B cell (primary cell): ENCODE measurements at places on chromosomes 11 and 22.
A peak's percentile ranks its signal among the peaks of the same experiment; 100 is the strongest.

DNA sequence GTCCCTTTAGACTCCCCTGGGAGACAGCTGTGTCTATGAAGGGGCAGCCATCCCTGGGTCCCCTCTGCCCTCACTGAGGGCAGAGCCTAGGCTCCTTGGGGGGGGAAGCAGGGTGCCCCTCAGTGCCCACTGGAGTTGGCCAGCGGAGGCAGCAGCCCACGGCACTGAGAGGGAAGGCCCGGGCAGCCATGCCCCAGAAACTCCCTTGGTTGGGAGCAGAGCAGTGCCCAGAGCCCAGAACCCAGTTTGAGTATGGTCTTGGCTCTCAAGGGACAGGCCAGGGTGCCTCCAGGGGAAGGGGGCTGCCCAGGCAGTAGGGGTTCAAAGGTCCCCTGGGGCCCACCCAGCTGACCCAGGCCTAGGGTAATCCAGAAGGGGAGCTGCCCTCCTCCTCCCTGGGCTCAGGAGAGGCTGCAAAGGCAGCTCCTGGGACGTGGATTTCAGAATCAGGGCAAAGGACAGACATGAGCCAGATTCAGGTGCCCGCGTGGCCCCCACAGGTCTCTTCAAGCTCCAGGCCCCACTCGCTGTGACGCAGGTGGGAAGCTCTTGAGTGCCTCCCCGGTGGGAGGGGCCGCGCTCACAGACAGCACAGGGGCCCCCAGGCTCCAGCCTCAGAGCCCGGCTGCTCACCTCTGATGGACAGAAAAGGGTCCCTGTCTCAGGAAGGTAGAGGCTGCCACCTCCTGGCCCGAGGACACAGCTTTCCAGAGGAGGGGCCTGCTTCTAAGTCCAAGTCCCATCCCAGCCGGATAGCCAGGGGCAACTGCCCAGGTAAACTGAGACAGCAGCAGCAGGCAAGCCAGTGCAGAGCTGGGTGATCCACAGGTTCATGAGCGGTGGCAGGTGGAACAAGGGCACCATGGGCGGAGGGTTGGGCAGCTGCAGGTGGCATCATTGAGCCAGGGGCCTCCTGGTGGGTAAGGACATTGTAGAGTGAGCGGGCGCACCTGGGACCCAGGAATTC, 2.6 kb downstream of the C11orf21 start:
- H3K4me3 ChIP-seq = no peak overlapping the region
- H3K27ac ChIP-seq = peak overlapping the region; percentile 37
- H3K4me1 ChIP-seq = peaks cover 51% of the 10 kb centered on the region
- DNase-seq = peak; percentile 52
- H3K27me3 ChIP-seq = no peaks in the 10 kb centered on the region
- peaks cover 3% of the 10 kb centered on the region for H3K36me3 ChIP-seq

DNA sequence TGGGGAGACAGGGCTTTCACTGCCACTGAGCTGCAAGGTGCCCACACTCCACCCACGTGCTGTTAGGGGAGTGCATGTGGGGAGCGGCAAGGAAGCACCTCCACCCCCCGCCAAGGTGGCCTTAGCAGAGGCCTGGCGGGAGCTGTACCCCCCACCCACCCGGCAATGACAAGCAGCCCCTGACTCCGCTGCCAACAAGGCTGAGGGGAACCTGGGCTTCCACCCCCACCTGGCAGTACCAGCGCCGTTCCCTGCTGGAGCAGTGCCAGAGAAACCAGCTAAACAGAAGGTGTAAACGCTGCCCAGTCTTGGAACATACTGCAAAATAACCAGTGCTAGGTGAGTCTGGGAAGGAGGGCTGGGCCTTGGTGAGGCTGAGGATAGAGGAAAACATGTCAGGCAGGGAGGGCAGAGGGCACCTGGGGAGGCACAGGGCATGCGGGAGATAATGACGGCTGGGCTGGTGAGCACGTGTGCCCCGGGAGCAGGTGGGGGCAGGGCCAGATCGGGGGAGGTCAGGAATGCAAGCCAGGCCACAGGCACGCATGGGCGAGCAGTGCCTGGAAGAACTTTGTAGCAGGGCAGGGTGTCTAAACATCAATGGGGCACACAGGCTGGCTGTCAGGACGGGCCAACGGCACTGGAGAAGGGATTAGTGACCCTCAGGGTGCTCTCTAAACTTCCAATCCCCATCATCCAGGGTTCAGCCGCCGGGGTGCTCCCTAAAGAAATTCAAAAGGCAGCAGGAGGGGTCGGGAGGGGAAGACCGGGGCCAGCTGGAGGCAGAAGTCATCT, 6.6 kb downstream of the CERK start:
- H3K36me3 ChIP-seq = peaks cover 27% of the 10 kb centered on the region
- H3K4me1 ChIP-seq = peaks cover 35% of the 10 kb centered on the region
- H3K27me3 ChIP-seq = no peaks in the 10 kb centered on the region
- DNase-seq = no peak

- no peak overlapping the region for H3K4me3 ChIP-seq
- H3K27me3 ChIP-seq = no peaks in the 10 kb centered on the region
- H3K4me1 ChIP-seq = no peaks in the 10 kb centered on the region
- no peak for DNase-seq
- no peak overlapping the region for H3K27ac ChIP-seq
Measured at GRCh38 chr11:120819437-120820365, 204.2 kb upstream of the TBCEL start.

DNA sequence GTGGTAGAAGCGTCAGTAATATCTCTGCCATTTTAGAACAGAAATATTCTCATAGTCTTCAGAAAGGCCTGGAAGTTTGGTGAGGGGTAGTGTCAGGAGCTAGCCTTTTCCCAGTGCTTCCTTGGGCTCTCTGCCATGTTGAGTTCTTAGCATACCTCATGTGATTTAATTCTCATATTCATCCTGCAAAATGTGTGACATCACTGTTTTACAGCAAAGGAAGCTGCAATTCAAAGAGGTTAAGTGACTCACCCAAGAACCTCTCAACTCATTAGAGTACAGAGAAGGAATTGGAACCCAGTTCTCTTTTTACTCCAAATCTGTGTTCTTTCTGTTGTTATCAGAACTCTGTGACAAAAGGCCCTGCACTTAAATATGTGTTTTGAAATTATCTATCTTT, 72.1 kb downstream of the RNF169 start:
- H3K27ac ChIP-seq = no peak overlapping the region
- no peaks in the 10 kb centered on the region for H3K4me1 ChIP-seq
- H3K4me3 ChIP-seq = no peak overlapping the region
- H3K27me3 ChIP-seq = no peaks in the 10 kb centered on the region
- peaks cover 80% of the 10 kb centered on the region for H3K36me3 ChIP-seq
- no peak for DNase-seq

DNA sequence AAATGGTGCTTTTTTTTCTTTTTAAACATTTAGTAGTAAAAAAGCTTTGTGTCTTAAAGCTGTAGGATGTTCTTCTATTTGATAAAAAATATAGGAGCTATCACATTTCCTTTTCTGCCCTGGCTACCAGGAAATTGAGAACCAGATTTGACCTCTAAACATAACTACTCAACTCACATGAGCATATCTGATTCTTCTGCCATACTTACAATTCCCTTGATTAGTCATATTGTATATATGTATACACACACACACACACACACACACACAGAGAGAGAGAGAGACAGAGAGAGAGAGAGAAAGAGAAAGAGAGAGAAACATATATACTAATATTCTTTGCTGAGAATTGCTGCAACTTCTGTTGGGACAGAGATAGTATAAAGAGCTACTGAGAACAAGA, 23.0 kb upstream of the GDPD4 start:
- H3K36me3 ChIP-seq = peaks cover 13% of the 10 kb centered on the region
- no peak overlapping the region for H3K27ac ChIP-seq
- no peak overlapping the region for H3K4me3 ChIP-seq

- no peak for DNase-seq
- H3K27ac ChIP-seq = no peak overlapping the region
- peaks cover 27% of the 10 kb centered on the region for H3K27me3 ChIP-seq
- H3K36me3 ChIP-seq = no peaks in the 10 kb centered on the region
- H3K4me3 ChIP-seq = peak overlapping the region; percentile 58
- peaks cover 20% of the 10 kb centered on the region for H3K4me1 ChIP-seq
Measured at GRCh38 chr22:28443526-28443876, 236.1 kb downstream of the TTC28 start.

DNA sequence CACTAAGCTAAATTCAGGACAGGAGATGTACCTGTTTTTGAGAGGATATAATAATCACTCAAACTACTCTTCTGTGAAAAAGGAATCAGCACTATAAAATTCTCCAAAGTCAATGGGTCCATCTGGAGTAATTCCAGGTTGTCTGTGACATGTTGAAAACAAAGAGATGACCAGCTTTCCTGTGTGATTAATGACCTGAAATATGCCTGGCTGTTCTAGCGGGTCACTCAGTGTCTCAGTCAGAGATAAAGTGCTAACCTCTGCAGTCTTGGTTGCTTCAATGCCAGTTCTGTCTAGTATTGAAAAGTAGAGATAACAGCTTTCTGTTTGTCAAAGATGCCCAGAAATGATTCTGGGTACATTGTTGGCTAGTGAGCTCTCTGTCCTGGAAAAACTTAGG, 722.6 kb upstream of the TENM4 start:
- no peak for DNase-seq
- H3K4me3 ChIP-seq = no peak overlapping the region
- no peaks in the 10 kb centered on the region for H3K27me3 ChIP-seq

DNA sequence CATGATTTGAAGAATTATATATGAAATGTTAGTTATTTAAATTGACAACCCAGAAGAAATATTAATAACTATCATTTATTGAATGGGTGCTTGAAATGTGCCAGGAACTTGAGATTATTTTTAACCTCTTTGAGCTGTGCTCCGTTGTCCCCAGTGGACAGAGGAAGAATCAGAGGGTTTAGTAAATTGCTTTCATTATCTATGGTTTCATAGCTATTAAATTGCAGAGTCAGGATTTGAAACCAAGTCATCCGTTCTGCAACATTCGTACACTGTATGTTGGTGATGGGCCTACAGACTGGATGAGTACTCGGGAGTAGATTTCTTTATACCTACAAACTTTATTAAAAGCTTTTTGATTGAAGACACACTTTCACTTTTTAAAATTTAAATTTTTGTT, 4.9 kb downstream of the HSD17B12 start:
- no peak for DNase-seq
- H3K4me1 ChIP-seq = peaks cover 14% of the 10 kb centered on the region
- no peak overlapping the region for H3K27ac ChIP-seq
- peaks cover 2% of the 10 kb centered on the region for H3K36me3 ChIP-seq

DNA sequence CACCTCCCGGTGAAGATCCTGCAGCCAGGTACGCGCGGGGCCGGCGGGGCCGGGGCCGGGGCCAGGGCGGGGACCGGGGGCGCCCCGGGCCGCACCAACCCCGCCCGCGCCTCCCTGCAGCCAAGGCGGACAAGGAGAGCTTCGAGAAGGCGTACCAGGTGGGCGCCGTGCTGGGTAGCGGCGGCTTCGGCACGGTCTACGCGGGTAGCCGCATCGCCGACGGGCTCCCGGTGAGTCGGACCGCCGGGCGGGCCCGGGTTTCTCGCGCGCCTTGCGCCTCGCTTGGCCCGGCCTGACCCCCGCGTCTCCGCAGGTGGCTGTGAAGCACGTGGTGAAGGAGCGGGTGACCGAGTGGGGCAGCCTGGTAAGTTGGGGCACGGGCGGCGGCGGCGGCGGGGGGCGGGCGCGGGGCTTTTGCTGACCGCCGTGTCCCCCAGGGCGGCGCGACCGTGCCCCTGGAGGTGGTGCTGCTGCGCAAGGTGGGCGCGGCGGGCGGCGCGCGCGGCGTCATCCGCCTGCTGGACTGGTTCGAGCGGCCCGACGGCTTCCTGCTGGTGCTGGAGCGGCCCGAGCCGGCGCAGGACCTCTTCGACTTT, 531 bp downstream of the PIM3 start:
- H3K36me3 ChIP-seq = peaks cover 27% of the 10 kb centered on the region
- DNase-seq = no peak
- no peaks in the 10 kb centered on the region for H3K27me3 ChIP-seq

DNA sequence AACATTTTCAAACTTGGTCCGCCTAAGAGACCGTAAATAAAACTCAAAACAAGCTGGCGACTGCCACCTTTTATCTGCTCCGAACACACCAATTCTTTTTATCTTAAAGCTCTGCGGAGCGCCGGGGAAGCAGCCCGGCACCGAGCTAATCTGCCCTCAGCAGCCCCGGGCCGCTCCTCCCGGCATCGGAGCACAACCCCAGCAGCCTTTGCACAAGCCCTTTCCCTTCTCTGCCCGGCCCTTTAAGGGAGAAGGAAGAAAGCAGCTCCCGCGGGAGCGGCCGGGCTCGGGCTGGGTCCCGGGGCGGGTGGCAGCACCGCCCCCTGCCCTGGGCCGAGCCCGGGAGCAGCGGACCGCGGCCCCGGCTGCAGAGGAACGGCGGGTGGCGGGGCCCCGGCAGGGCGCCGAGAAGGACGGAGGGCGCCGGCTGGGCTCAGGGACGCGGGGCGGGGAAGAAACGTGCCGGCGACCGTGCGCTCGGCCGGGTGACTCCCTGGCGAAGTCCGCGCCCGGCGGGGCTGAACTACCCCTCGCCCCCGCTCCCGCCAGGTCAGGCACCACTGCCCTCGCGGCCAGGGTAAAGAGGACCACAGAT, 133.6 kb upstream of the C11orf58 start:
- peak; percentile 35 for DNase-seq
- H3K4me1 ChIP-seq = peaks cover 34% of the 10 kb centered on the region
- peaks cover 65% of the 10 kb centered on the region for H3K27me3 ChIP-seq
- no peak overlapping the region for H3K27ac ChIP-seq

DNA sequence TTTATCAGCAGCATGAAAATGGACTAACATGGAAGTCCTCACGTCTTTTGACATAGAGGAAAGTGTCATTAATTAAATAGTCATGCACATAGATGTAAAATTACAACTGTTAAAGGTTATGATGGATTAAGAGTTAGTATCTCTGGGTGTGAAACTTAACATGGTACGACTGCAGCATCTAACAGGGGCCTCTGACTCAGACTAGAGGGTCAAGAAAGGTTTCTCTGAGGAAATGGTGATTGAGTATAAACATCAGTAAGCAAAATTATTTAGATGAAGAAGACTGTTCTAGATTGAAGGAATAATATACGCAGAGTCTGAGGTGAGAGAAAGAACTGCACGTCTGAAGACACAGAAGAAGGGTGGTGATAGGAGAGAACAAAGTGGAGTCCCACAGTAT, 42.1 kb upstream of the GAB2 start:
- no peak for DNase-seq
- H3K27me3 ChIP-seq = no peaks in the 10 kb centered on the region
- H3K27ac ChIP-seq = no peak overlapping the region
- H3K4me3 ChIP-seq = no peak overlapping the region

GRCh38 chr11:84420271-84420670, 1134.1 kb upstream of the CCDC90B start:
- H3K4me3 ChIP-seq = no peak overlapping the region
- no peak for DNase-seq
- no peaks in the 10 kb centered on the region for H3K27me3 ChIP-seq
- H3K4me1 ChIP-seq = no peaks in the 10 kb centered on the region
- no peaks in the 10 kb centered on the region for H3K36me3 ChIP-seq
- H3K27ac ChIP-seq = no peak overlapping the region

GRCh38 chr11:131037873-131038272, 121.6 kb upstream of the SNX19 start:
- no peaks in the 10 kb centered on the region for H3K27me3 ChIP-seq
- H3K36me3 ChIP-seq = no peaks in the 10 kb centered on the region
- no peak for DNase-seq
- H3K27ac ChIP-seq = no peak overlapping the region

- no peak for DNase-seq
- H3K27me3 ChIP-seq = peaks cover 2% of the 10 kb centered on the region
- no peak overlapping the region for H3K27ac ChIP-seq
- no peaks in the 10 kb centered on the region for H3K36me3 ChIP-seq
- no peak overlapping the region for H3K4me3 ChIP-seq
- peaks cover 5% of the 10 kb centered on the region for H3K4me1 ChIP-seq
Measured at GRCh38 chr11:12137938-12138731, 27.7 kb downstream of the MICAL2 start.

GRCh38 chr22:28402060-28402459, 277.6 kb downstream of the TTC28 start:
- no peaks in the 10 kb centered on the region for H3K36me3 ChIP-seq
- no peak overlapping the region for H3K27ac ChIP-seq
- no peak for DNase-seq
- H3K4me3 ChIP-seq = no peak overlapping the region
- no peaks in the 10 kb centered on the region for H3K4me1 ChIP-seq
